ENCODE measurements at places on chromosomes 12 and 14.

DNA sequence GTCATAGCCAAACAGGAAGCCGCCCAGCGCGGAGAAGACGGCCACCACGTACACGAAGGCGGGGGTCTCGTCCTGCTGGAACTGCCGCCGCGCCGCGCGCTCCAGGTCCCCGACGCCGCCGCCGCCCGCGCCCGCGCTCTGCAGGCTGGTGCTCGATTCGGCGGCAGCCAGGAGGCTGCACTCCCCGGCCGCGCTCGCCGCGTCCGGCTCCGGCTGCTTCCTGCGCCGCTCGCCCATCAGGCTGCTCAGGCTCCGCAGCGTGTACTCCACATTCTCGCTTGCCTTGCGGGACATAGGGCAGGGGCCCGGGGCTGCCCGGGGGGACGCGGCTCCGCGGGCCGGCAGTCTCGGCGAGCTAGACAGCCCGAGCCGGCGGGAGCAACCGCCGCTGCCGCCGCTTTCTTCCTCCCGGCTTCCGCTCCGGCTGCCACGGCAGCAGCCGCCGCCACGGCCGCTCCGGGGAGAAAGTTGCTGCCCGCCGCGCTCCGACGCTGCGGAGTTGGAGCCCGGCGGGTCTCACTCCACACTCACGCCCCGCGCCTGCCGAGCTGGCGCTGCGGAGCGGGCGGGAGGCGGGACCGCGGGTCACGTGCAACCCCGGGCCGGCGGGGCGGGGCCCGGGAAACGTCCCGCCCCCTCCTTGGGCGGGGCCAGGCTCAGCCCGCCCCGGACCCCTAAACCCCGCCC, at the start of gene SLC2A13:
Gene SLC2A13, minus strand, starts transcription at position 567 of the 687 bp plus-strand sequence. Its CDS starts 273 bp downstream, at position 294.
- DNase-seq: peak; percentile 59

- peak; percentile 92 for DNase-seq
These were observed 6.8 kb downstream of the PPP1R36 start for GRCh38 chr14:64556526-64556925.

DNA sequence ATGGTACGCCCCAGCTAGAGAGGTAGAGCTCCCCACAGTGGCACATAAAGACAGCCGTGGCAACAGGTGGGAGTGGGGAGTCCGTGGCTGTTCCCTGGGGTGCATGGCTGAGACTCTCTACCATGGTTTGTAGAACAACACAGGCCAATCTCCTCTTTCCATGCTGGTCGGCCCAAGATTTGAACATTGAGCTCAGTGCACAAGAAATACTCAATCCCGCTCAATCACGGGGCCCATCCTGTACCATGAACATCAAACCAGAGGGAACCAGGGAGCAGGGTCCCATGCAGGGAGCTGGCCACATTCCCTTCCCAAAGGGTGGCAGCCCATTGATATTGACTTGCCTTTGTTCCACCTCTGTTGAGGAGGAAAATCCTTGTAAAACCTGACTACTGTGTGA, 353.1 kb downstream of the DPF3 start:
- no peak for DNase-seq

GRCh38 chr14:60984196-60984595, 3.2 kb downstream of the SLC38A6 start:
- no peak for DNase-seq

DNA sequence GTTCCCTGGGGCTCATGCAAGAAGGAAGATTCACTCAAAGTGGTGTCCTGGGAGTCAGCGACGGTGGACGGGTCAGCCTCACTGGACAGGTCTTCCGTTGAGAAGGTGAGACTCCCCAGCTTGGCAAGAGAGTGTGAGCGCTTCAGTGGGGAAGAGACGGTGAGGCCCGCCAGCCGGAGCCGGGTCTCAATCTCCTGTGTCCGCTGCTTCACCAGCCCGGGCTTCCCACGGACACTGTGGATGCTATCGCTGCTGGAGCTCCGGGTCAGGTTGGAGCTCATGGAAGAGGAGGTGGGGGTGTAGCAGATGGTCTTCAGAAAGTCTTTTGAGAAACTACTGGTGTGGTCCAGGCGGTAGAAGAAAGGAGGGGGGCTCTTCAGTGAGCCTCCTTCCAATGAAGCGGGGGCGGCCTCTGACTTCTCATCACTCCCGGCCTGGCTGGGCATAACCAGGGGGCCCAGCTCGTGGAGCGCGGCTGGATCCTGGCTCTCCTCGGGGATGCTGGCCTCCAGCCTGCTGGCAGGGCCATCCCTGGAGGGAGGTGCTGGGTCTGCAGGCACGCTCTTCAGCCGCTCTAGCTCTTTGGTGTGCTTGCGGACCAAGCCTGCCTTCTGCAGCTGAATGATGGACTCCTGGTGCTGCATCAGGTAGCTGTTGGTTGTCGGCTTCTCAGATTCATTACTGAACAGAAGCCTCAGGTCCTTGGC, 56.9 kb upstream of the CORO1C start:
- DNase-seq: no peak

DNA sequence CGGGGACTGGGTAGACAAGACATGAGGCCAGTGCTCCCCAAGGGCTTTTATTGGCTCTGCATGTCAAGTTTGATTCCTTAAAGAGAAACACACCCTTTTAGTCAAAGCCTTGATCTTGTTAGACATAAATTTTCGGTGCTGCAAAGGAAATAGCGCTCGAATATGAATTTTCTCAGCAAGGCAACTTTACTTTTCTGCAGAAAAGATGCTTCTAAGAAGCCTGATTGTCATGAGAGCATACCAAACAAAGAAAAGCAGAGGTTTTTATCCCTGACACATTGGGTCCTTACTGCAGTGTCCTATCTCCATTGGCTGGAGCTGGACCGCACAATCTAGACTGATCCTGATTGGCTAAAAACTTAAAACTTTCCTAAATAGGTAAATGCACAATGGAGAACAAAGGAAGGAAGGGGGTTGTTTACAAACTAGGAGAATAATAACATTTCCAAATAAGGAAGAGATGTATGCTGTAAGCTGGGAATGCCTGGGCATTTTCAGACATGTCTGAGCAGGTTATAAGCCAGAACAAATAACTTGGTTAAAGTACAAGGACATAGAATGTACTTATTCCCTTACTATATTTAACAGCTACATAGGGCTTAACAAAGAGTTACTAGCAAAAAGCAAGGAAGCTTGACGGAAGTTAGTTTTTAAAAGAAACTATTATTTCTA, 17.2 kb downstream of the TXNRD1 start:
- DNase-seq: no peak

DNA sequence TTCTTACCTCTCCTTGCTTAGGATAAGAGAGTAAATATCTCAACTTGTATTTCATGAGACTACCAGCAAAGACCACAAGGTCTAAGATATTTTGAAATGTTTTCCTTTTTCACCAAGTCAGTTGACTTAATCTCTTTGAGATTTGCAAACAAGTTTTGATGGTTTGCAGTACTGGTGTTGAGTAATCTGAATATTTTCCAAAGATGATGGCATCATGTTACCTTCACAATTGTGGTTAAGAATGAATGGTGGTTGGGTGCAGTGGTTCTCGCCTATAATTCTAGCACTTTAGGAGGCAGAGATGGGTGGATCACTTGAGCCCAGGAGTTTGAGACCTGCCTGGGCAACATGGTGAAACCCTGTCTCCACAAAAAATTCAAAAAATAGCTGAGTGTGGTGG, 225.7 kb downstream of the TMTC2 start:
- DNase-seq: peak; percentile 4

DNA sequence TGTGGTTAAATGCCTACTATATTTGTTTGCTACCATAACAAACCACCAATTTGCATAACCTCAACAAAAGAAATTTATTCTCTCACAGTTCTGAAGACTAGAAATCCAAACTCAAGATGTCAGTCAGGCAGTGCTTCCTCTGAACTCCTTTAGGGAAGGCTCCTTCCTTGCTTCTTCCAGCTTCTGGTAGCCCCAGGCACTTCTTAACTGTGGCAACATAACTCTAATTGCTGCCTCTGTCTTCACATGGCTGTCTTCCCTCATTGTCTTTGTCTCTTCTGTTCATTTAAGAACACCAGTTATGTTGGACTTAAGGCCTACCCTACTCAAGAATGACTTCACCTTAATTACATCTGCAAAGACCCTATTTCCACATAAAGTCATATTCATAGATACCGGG, 206.9 kb downstream of the SYT1 start:
- DNase-seq: no peak

DNA sequence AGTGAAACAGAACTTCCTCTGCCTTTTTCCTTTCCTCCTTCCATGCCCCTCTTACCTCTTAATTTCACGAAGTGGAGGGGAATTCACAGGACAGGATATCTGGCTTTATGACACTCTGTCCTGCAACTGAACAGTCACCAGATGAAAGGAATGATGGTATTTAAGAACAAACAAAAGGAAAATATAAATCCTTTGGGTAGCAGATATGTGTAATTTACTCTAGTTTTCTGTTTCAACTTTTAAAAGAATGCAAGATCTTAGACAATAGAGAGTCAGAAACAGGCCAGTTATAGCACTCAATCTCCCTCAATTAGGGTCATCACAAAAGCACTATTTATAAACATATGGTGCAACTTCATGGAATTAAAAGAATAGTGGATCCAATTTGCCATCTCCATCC, 25.0 kb upstream of the HMGA2 start:
- no peak for DNase-seq

- DNase-seq: peak; percentile 57
These were observed 11.7 kb downstream of the CSRNP2 start for GRCh38 chr12:51071663-51072062.

DNA sequence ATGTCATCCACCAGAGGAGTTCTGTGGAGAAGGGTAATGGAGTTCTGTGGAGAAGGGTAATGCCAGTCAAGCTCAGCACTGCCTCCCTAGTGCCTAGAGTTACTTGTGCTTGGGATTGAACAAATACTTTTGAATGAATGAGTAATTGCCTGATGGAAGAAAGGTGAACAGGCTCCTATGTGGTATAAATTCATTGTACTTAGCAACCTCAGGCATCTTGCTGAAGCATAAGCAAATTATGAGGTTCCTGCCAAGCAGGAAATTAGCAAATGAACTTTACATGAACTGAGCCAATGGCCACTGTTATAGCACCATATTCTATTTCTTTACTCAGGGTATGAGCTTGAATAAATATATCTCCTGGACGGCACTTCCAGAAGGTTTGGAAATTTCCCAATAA, 1047.2 kb downstream of the SLC6A15 start:
- no peak for DNase-seq

GRCh38 chr14:91394105-91395081, 23.2 kb downstream of the CCDC88C start:
- no peak for DNase-seq

- peak; percentile 37 for DNase-seq
These were observed 20.5 kb upstream of the GUCY2C start for GRCh38 chr12:14716848-14717444.

- DNase-seq: peak; percentile 84
These were observed 31.1 kb downstream of the APPL2 start for GRCh38 chr12:105204916-105205315.

GRCh38 chr14:61328626-61329262, 7.4 kb downstream of the PRKCH start:
- no peak for DNase-seq

- DNase-seq: no peak
These were observed 8.8 kb upstream of the DDHD1 start for GRCh38 chr14:53161758-53162435.

GRCh38 chr12:84159260-84159659, 753.3 kb downstream of the SLC6A15 start:
- peak; percentile 64 for DNase-seq

DNA sequence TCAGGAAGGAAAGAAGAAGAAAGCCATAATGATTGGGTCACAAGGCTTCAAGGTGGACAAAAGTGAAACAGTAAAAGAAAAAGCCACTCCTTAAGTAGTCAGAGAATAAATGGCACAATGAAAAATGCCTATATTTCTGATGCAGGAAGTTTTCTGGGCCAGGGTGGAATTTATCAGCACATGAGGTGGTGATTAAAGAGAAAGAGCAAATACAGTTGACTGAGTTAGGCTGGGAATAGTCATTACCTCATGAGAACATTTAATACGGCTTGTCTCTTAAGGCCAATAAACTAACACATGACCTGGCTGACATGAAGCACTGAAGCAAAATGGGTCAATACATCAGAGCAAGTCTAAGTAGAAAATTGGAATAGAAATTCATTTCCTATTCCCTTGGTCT, 499.7 kb downstream of the TMTC2 start:
- DNase-seq: no peak

DNA sequence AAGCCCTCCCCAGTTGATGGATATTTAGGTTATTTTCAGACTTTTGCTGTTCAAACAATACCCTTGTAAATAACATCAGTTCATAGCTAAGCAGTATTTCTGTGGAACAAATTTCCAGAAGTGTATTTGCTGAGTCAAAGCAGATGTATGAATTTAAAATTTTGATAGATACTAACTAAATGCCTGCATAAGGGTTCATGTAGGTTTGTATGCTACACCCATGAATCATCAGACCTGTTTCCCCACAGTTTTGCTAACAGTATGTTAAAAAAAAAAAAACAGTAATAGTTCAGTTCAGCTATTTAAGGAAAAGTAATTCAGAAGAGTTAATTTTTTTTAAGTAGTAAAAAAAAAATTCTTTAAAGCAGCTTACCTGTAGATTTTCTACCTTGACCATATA, 236.1 kb upstream of the DIO2 start:
- DNase-seq: peak; percentile 73

GRCh38 chr12:113161415-113162016, 12.0 kb downstream of the CFAP73 start:
- no peak for DNase-seq

DNA sequence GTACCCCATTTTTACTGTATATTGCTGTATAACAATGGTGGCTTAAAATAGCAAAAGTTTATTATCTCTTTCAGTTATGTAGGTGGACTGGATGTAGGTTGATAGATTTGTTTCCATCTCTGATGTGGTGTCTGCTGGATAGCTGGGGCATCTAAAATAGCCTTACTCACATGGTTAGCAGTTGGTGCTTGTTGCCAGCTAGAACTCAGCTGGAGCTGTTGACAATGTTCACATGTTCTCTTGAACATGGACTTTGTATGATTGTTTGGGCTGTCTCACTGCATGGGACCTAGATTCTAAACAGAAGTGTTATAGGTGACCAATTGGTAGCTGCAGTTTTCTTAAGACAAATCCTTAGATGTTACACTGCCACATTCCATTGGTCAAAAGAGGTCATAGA, 126.9 kb downstream of the GPHN start:
- no peak for DNase-seq

DNA sequence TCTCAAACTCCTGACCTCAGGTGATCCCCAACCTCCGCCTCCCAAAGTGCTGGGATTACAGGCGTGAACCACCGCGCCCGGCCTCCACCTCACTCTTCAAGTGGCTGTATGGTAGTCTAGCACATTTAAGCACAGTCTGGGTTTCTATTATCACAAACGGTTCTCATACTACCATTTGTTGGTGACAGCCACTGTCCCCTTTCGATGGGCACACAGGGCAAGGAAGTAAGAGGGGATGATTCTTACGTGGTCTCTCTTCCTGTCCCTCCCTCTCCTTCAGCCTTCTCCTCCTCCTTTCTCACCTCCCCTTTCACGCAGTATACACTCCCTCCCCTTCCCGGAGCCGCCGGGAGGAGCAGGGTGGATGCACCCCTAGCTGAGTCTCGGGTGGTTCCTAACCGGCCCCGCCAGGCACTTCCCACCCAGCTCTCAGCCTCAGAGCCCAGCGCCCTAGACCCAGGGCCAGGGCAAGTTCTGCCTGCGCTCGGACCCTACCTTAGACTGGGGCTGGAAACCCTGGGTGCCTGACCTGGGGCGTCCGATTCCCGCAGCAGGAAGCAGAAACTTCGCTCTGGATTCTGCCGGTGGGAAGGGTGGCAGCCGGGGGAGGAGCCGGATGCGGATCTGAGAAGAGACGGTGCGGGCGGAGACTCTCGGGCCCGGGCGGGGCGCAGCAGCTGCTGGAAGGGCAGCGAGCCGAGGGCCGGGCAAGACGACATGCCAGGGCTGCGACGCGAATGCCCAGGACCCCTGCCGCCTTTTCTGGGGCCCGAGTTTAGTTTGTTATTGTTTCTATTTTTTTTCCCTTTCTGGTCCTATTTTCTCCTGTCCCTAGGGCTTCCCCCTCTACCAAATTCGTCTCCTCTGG, at the start of gene TEP1:
Gene TEP1, minus strand, starts transcription at position 626 of the 868 bp plus-strand sequence. CDS start 5,062 bp downstream, outside the sequence.
- peak; percentile 79 for DNase-seq
